Stimulated activated CD8-positive, alpha-beta memory T cell treated with anti-CD3 and anti-CD28 coated beads, Interleukin-15, amount 100 ng/mL, for 1 hour (primary cell): ENCODE measurements at places on chromosomes 5 and 9.

DNA sequence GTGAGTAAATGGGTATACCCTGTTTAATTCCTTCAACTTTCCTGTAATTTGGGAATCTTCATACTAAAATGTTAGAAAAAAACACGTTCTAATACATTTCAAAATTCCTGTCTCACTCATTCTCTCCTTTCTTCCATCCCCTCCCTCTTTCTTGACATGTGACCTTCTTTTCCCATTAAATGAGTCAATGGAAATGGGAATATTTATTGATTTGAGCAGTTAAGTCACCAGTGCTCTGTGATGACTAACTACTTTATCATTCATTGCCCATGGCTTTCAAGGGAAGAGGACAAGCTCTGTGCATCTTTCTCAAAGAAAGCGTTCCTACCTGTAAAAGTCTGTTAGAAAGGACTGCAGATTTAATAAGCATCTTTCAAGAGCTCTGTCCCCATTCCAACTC is 144.4 kb upstream of the MAP3K1 start:
- no peak for DNase-seq

DNA sequence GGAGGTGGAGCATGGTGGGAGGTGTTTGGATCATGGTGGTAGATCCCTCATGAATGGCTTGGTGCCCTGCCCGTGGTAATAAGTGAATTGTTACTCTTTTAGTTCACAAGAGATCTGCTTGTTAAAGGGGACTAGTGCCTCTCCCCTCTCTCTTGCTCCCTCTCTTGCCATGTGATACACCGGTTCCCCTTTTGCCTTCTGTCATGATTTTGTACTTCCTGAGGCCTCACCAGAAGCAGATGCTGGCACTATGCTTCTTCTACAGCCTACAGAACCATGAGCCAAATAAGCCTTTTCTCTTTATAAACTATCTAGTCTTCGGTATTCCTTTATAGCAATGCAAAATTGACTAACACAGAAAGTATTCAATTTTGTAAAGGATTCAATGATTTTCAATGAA is 817.1 kb downstream of the TLR4 start:
- no peak for DNase-seq

DNA sequence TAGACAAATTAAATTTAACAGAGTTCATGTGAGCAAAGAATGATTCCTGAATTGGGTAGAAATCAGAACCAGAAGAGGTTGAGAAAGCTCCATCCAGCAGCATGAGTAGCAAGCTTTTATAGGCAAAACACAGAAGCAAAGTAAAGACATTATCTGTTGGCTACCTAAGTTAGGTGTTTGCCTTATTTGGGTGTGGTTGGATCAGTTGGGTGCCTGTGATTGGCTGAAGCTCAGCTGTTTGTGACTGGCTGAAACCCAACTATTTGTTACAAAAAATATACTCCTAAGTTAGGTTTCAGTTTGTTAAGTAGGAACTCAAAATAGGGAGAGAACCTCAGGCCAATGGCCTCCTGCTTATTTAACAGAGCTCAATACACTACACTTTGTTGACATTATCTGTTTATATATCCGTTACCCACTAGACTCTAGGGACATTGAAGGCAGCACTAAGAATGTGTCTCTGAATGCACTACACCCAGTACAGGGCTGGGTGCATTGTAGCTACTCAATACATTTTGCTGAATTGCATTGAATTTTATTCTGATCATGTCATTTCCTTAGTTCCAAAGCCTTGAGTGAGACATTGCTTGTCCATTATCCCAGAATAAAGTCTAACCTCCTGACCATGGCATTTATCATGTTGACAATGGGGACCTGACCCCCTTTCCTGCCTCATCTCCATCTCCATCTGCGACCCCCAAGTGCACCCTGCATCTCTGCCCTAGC is 98.7 kb downstream of the CCDC192 start:
- no peak for DNase-seq

- DNase-seq: no peak
Observed at GRCh38 chr9:36779582-36779981, 206.9 kb downstream of the MELK start.

DNA sequence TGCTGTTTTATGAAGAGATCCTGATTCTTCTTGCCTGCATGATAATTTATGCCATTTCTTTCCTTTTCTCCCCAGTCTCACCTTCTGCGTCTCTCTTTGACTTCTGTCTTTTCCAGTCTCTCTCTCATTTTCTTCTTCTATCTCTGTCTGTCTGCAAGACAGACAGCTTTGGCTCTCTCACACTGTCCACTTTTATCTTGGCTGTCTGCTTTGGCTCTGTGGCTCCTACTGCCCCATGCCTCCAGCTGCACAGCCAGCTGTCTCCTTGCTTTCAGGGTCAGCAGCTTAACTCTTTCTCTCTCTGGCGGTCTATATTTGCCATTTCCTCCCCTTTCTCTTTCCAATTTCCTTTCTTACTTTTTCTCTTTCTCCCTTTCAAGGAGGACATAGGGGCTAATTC is 971.1 kb upstream of the COX7C start:
- DNase-seq: no peak

DNA sequence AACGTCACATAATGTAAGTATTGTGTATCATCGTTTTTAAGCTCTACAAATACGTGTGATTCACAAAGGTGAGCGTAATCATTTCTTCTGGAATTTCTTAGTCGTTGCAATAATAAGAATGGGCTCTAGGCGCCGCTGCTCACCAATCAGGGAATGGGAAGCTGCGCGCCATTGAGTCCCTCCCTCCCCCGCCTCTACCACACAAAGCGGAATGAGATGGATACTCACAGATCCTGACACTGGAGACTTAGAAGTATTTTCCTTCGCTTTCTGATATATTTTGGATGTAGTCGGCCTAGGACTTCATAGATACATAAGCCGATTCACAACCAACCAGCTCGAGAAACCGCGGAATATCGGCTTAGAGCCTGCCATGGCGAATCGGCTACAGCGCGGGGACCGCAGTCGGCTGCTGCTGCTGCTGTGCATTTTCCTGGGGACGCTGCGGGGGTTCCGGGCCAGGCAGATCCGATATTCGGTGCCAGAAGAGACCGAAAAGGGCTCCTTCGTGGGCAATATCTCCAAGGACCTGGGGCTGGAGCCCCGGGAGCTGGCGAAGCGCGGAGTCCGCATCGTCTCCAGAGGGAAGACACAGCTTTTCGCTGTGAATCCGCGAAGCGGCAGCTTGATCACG is at the start of gene PCDHGA11:
PCDHGA11 (plus strand) TSS at position 197 of the 634 bp plus-strand sequence; CDS start at position 374, 177 bp downstream.
- no peak for DNase-seq

- DNase-seq: no peak
Observed at GRCh38 chr9:102587281-102587680, 407.9 kb upstream of the CYLC2 start.
